ENCODE measurements at places on chromosomes 6 and 20. TPM values are rescaled to one million over a fixed set of nuclear protein-coding genes. Genes with fewer than 3 reads are reported as not detected.

- no peak for DNase-seq
- no peaks in the 10 kb centered on the region for H3K36me3 ChIP-seq
- no peak overlapping the region for H3K27ac ChIP-seq
These were observed 57.8 kb downstream of the PHACTR3 start for GRCh38 chr20:59662161-59662560.

DNA sequence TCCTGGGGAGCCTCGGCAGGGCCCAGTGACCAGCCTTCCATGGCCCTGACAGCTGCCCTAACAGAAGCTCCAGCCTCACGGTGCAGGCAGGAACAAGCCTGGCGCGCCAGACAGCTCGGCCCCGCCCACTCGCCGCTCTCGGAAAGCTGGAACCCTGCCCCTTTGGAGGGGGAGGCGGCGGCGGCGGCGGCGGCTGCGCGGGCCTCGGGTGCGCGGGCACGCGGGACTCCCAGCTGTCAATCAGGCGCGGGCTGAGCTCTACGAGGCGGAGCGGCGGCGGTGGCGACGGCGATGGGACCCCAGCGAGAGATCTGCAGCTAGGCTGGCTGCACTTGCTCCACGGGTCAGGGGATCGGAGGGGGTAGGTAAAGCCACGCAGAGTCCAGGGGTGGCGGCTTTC lies at the start of gene NRSN1:
Gene NRSN1 (plus strand): TSS at position 236 of the 400 bp plus-strand sequence. CDS start 8,113 bp downstream, outside the sequence.
- no peaks in the 10 kb centered on the region for H3K27me3 ChIP-seq
- DNase-seq: no peak
- H3K4me3 ChIP-seq: no peak within 1 kb of the TSS
- no peaks in the 10 kb centered on the region for H3K4me1 ChIP-seq

GRCh38 chr6:41705311-41705995 lies 30.0 kb downstream of the TFEB start:
- no peaks in the 10 kb centered on the region for H3K36me3 ChIP-seq
- peak overlapping the region; percentile 79 for H3K27ac ChIP-seq
- H3K4me3 ChIP-seq: no peak overlapping the region
- H3K4me1 ChIP-seq: peaks cover 30% of the 10 kb centered on the region

- H3K27me3 ChIP-seq: no peaks in the 10 kb centered on the region
- no peaks in the 10 kb centered on the region for H3K4me1 ChIP-seq
- H3K27ac ChIP-seq: no peak overlapping the region
- H3K36me3 ChIP-seq: no peaks in the 10 kb centered on the region
These were observed 29.7 kb downstream of the RPF2 start for GRCh38 chr6:111011360-111012142.

GDAP1L1 gene
- total RNA-seq: not detected

BTN1A1 gene
- 0.23 TPM for total RNA-seq

SERAC1 gene
- total RNA-seq: 8.2 TPM

Data from prostate gland (tissue), 2 donors.